AG10803 (cell line): ENCODE measurements at places on chromosomes 2 and 18.

- peak; percentile 86 for DNase-seq
Measured at GRCh38 chr2:161139098-161139987, 20.9 kb upstream of the TANK start.

DNA sequence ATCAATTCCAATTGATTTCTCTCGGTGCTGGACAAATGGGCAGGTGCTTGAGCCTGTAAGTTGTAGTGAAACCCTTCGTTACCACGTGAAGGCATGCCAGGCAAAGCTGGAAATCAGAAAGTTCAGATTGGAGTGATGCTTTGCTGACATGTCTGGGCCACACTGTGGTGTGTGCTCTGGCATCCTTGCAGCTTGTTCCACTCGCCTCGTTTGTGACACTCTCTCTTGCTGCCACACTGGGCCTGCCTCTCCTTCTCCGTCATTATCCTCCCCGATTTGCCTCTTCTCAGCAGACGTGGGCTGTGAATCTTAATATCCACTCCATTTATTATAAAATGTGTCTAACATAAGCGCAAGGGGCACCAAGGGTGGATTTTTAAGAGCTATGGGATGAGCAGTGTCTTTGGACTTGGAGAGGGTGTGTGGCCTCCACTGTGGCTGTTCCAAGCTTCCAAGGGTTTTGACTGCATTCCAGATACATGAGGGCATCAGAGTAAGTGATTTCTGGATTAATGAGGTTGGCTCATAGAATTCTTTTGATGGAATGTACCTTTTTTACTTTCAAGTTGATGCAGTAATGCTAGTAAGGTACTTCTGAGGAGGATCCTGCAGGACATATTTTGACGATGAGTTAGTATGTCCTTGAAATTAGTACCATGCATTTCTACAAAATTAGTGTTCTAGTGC lies 238.8 kb downstream of the TPGS2 start:
- DNase-seq, result peak; percentile 67

DNA sequence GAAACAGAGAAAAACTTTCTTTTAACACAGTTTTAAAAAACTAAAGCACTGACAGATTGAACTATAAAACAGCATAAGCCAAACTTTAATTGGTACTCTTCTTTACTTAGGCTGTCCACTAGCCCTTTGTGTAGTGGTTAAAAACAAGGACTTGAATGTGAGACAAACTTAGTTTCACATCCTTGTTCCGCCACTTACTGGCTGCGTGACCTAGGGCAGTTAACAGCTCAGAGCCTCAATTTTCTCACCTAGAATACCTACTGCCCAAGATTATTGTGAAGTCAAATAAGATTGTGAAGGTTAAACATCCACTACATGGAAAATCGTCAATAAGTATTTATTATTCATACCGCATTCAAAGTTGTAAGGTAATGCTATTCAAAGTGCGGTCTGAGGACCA lies 2.0 kb downstream of the WDR35 start:
- DNase-seq, result no peak

DNA sequence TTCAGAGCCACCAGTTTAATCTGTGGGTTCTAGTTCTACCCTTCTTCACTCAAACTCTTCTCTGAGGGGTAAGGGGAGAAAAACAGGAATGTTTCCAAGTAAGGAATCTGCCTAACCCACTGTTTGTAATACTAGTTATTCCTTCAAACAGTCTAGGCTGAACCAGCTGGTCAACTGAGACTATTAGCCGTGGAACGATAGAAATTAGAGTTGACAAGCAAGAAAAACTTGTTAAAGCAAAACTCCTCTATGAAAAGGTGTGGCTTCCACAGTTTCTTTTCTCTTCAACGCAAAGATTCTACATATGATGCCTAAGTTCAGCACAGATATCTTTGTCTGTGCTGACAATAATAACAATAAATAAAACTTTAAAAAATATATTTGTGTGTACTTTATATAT lies 11.5 kb downstream of the PAIP2B start:
- no peak for DNase-seq

DNA sequence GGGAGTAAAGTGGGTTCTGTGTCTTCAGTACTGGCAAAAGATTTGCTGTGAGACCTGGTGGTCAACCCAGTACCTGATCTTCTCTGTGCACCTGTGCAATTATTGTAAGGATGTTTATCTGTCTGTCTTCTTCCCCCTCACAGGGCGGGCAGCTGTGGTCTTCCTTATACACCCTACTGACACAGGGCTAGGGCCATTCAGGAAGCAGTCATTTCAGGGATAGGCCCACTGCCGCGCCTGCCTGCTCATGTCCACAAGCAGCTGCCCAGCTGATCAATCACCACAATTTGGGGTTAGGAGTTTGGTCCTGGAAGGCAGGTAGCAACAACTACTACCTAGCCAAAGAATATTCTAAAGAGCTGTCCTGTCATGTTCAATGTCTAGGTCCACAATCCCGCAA lies 1.2 kb upstream of the CNNM4 start:
- DNase-seq, result no peak
